Left lung (tissue), 14 donors: ENCODE measurements at places on chromosomes 12 and 14. TPM values are rescaled to one million over a fixed set of nuclear protein-coding genes. Genes with fewer than 3 reads are reported as not detected.

DNA sequence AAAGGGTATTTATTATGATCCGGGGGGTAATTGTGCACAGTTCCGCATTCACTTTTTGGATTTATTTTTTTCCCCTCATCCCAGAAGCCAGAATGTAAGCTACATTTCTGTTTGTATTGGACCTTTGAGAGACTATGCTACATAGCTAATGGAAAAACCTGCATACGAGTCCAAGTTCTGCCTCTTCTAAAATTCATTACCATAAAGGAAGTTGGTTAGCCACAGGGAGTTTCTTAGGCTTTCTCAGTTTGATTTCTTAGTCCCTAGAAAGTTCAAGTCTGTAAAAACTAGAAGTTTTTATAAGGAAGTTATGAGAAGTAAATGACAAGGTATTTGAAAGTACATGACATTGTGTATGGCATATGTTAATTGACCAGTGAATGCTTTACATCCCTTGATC lies 138.7 kb downstream of the PDE3A start:
- no peak for DNase-seq

DNA sequence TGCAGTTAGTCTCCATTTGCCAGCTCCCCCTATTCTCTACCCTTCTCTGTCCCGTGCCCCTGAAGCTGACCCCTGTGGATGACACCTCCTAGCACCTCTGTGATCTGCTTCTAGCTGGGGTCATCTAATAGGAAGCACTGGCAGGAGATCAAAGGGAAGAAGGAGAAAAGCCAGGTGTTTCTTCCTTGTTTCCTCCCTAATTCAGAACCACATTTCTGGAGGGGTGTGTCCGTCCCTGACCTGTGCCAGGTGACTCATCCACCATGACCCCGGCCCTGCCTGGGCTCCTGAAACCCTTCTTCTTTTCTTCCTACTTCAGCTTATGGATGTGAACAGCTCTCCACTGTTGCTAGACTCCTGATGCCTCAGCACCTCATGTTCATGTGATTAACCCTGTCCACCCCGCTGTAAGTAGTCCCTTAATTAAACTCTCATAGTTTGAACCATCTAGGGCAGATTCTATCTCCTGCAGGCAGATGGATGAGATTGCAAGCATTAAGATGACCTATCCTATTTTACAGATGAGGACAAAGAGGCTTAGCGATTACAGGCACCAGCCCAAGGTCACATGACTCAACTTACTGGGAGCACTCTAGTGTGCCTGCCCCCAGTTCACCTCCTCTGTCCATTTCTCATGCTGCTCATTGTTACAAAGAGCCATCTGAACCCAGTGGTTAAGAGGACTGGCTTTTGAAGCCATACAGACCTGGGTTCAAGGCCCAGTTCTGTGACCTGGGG lies 770.5 kb downstream of the MED13L start:
- no peak for DNase-seq

DNA sequence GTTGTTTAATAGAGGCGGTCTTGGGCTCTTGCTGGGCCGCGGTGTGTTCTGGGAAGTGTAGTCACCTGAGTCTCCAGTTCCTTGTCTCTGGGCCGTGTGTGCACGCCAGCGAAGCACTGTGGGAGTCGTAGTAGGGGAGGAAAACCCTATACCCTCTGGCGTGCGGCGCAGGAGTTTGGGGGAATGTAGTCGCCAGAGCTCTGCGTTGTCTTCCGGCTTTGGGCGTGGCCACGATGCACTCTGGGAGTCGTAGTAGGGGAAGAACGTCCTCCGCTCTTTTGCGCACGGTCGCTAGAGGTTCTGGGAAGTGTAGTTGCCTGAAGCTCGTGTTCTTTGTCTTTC lies 726 bp upstream of the ZNF140 start:
- peak; percentile 96 for DNase-seq

Gene PEBP1
- total RNA-seq, result 215 TPM

Gene NKX2-1
- 251 TPM for total RNA-seq

DNA sequence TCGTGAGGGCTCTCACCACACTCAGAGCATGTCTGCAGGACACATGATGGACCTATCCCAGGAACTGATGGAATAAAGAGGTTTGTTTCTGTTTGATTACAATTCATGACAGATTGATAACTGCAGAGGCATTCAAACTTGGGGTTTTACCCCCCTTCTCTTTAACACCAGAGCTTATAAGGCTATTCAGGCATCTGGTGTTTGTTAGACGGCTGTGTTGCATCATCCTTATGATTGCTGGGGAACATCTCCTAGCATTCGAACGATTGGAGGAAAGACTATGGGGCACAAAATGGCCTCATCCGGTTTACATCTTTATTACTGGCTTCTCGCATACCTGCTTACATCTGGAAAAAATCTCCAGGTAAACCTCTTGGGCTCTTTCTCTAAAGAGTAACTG lies 191.8 kb downstream of the MSRB3 start:
- DNase-seq, result no peak

Gene PPP1CC
- 86.8 TPM for total RNA-seq

DNA sequence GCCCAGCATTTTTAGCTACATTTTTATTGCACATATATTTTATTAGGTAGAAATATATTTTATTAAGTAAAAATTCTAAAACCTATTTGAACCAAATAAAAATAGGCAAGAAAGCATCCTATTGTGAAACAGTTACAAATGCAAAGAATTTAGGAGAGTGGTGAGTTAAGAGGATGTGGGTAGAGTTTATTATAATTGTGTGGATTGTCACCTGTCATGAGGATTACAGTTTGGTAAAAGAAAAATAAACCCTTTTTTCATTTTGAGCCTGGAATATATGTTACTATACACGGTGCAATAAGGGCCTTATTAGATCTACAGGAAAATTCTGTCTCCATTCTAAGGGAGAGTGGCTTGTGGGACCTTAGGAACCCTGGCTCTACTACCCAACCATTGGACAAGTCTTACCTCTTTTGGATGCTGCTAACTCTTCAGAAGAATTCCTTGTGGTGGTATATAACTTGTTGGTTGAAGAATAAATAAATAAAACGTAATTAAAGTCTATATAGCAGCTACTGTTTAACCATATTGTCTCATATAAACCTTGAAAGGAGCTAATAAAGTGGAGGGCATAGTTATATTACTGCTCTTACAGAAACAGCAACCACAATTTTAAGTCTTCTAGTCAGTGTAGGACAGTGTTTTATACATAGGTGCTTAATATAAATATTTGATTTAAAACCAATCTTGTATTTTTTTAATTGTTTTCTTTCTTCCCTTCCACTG lies 67.8 kb downstream of the FGD4 start:
- no peak for DNase-seq

- DNase-seq, result no peak
Observed at GRCh38 chr12:103334466-103334865, 161.3 kb downstream of the C12orf42 start.

Gene EXD2
- 24.0 TPM for total RNA-seq

GRCh38 chr12:8655421-8655820 lies 7.2 kb downstream of the MFAP5 start:
- no peak for DNase-seq

DNA sequence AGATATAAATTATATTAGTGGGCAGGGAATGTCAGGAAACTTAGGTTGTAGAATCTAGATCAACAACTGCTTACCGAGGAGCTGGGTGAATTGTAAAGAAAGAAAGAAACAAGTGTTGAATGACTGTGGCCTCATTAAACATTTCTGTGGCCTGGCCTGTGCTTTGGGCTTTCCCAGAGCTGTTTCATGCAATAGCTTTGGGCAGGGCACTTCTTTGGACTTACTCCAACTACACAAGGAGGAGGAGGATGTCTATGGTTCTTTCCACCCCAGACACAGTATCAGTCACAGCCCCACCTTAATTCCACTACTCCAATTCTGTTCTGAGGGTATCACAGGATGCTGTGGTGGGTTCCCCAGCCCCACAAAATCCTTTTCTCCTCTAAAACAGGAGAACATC lies 38.0 kb downstream of the DPF3 start:
- no peak for DNase-seq

- no peak for DNase-seq
Observed at GRCh38 chr12:96462571-96463280, 26.7 kb upstream of the CFAP54 start.

DNA sequence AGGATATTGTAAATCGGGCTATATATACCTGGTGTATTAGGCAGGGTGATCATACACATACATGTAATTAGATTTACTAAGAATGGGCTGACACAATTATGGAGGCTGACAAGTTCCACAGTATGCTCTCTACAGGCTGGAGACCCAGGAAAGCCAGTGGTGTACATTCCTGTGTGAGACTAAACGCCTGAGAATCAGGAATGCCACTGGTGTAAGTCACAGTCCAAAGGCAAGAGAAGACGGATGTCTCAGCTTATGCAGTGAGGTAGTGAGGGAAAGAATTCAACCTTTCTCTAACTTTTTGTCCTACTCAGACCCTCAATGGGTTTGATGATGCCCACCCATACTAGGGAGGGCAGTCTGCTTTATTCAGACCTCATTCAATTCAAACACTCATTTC lies 57.1 kb downstream of the METTL25 start:
- no peak for DNase-seq

DNA sequence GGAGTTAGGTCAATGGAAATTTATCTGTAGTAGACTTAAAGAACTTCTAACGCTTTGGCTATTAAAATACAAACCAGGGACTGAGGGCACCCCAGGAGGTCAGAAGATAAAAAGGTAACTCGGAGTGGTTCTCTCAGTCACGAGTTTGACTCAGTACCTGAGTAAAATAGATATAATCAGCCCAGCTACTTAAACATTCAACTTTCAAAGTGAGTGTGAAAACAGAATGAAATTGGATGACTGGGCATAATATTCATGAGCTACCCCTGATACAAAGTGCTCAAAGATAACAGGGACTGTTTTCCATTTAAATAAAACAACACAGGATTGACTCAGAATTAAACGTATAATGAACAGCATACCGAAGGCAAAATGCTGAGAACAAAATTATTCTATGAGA lies 75.0 kb downstream of the FOXN3 start:
- DNase-seq, result no peak

Gene SLC38A4
- 0.85 TPM for total RNA-seq

Gene KRT71
- not detected for total RNA-seq

Gene ZBTB42
- 12.1 TPM for total RNA-seq

GRCh38 chr12:40117818-40118217 lies 11.9 kb upstream of the SLC2A13 start:
- DNase-seq, result no peak

DNA sequence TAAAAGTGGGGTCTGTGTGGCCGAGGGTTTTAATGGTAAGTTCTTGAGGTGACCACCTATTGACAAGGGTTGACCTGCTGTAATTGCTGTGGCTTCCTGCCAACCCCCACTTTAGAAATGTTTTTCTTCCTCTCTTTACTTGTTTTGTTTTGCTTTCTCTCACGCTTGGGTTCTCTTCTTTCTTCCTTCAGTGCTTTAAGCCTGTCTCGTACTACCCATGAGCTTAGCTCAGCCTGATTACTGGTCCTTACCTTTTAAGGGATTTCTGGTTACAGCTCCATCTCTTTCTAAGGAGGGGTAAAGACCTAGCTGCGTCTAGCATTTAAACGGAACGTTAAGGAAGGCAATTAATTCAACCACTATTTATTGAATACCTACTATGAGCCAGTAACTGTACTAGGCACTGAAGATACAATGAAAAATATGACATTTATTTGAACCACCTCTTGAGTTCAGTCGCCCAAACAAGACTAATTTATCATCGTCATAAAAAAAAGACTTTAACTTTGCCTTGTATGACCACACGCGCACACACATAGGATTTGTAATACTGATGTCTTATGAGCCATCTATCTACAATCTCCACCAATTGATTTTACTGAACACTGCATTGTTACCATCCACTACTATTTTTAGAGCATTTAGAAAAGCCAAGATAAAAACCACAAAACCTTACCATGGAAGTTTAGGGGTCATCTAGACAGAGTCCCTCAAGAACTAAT lies 888 bp upstream of the PPP1R12A start:
- DNase-seq, result no peak
